ENCODE measurements at places on chromosomes 7 and 10.

DNA sequence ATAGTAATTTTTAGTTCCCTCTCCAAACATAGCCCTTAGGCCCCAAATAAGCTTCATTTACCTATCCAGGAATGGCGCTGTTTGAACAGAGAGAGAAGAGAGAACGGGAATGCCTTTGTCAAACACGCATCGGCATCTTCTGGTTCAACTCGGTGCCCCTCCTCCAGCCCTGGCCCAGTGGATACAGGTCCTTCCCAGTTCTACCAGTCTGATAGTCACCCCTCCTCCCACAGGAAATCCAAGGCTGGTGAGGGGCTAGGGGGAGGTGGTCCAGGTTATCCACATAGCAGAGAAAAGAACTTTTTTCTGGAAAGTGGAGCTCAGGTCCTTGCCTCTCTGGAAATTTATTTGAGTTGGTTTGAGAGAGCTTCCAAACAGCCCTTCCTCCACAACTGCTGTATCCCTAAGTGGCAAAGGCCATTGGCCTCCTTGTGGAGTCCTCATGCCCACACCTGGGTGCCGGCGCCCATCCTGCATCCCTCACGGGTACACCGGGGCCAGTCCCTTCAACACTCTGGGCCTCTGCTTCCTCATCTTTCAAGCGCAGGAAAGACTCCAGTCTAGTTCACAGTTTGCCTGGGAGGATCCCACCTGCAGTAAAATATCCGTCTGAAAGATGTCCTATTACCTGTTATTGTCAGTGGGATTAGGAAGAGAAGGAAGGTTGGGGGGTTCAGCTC lies 287.4 kb downstream of the CELF2 start:
- no peak for DNase-seq

DNA sequence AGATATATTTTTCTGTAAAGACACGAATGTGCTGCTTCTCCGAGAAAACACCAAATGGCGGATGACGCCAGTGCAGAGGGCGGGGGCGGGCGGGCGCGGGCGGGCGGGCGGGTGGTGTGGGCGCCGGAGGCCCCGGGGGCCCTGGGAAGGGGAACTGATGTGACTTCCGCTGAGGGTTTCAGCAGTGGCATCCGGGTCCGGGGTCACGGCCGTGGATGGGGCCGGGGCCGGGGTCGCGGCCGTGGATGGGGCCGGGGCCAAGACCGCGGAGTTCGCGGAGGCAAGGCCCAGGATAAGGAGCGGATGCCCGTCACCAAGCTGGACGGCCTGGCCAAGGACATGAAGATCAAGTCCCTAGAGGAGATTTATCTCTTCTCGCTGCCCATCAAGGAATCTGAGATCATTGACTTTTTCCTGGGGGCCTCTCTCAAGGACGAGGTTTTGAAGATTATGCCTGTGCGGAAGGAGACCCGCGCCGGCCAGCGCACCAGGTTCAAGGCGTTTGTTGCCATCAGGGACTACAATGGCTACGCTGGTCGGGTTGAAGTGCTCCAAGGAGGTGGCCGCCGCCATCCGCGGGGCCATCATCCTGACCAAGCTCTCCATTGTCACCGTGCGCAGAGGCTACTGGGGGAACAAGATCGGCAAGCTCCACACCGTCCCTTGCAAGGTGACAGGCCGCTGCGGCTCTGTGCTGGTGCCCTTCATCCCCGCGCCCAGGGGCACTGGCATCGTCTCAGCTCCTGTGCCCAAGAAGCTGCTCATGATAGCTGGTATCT lies 20.3 kb upstream of the IGF2BP3 start:
- DNase-seq, result no peak

DNA sequence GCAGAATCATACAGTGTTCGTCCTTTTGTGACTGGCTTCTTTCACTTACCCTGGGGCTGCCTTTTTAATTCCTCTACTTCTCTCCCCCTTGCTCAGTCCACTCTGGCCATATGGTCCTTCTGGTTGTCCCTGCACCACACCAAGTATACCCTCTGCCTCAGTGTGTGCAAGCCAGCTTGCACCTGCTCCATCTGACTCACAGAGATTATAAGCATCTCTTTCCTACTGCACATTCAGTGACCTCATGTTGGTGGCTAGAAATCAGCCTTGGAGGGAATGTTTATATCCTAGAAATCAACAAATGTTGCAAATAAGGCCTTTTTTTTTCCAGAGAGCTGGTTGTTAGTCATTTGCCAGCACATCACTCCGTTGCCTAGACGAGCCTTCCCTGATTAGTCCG lies 67.5 kb upstream of the C10orf90 start:
- DNase-seq, result no peak

DNA sequence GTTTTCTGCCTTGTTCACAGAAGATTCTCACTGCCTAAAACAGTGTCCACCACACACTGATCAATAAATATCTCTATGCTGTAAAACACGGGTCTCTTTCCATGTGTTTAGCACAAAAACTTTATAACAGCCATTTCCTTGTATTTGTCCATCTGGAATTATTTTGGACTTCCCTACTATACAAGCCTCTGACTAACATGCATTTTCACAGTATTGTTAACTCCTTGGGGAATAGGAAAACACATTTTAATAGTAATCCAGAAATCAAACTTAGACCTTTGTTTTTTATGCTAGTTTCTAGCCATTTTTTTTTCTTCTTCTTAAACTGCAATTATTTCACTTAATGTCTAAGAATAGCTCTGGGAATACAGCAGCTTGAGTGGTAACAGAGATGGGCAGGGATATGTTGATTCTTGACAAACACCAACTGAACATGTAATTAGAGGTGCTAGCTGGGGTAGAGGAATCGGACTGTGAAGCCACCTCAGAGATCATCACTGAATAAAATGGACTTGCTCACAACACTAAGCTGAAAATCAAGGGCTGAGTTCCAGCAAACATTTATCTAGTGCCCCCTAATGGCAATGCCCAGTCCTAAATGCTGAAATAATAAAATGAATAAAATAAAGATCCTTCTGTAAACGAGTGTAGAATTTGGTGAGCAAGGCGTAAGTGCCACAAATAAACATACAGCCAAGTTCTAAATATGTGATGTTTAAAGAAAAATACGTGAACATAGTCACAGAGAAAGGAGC lies 593.1 kb downstream of the SORCS1 start:
- no peak for DNase-seq

GRCh38 chr7:80231707-80232106 lies 97.1 kb downstream of the GNAI1 start:
- DNase-seq, result no peak

DNA sequence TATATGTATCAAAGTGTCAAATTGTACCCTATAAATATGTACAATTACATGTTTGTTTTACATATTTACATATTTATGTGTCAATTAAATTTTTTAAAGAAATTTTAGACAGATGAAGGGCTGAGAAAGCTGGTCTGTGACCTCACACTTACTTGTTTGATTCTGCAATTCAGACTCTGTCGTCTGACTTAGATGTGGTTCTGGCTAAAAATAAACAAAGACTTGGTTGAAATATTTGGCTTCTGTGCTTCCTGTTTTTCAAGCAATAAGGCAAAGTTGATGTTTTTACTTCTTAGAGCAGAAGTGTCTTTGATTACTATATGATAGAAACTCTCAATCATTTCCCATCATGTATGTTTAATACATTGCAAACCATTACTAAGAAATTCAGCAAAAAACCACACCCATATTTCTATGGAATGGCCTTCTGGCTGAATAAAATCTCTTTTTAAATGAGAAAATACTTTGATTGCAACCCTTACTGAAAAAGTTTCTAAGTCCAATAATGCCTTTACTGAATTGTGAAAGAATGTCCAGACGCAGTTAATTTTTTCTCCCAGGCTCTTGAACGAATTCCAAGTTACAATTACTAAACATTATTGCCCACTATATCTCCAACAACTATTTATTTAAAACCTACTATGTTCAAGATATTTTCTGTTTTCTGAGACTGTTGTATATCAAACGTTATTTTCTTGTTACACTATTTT lies 59.5 kb upstream of the PRKG1 start:
- no peak for DNase-seq

- DNase-seq, result no peak
Measured at GRCh38 chr10:36021096-36021495, 379.0 kb upstream of the FZD8 start.

DNA sequence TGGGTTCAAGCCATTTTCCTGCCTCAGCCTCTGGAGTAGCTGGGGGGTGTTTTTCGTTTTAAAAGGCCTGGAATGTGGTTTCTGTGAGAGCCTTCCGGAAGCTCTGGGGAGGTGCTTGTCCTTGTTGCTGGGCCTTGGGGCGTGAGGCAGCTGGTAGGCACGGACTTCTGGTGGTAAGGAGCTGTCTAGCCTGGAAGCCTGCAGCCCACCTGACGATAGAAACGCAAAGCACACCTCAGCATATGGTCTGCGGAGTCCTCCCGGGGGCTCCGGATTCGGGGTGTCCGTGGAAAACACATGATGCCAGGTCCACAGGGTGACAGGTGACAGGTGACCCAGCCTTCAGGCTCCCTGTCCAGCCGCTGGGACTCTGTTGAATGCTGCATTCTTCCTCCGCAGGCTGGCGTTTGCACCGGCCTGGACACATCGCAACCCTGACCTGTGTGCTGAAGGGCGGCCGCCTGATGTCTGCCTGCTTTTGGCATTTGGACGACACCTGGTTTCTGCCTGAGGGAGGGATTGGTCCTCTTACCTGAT lies 37.3 kb downstream of the INPP5A start:
- no peak for DNase-seq

- no peak for DNase-seq
Measured at GRCh38 chr10:78162853-78163252, 129.2 kb downstream of the RPS24 start.

- DNase-seq, result no peak
Measured at GRCh38 chr7:128030263-128030653, 979 bp downstream of the LRRC4 start.

DNA sequence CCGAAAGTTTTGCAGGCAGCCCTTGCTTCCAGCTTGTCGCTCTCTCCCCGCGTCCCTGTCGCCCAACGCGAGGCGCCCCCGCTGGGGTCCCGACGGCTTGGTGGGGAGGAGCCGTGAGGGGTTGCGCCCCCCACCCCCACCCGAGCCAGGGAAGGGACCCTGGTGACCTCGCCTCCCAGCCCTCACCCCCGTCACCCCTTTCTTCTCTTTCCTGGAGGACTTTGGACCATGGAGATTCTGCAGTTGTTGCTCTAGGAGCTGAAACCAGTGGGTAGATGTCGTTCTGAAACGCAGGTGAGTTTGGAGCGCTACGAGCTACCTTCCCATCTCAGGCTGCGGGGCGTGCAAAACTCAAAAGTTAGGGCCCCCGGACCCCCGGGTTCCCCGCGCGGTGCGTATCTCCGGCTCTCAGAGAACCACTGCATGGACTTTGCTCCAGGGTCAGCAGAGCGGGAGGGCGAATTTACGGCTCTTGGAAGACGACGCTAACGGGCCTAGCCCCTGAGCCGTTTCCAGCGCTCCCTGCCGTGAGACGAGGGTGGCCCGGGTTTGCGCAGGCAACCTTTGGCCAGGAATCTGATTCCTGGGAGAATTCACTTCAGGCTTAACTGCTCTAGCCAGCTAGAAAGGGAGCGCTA lies 684 bp upstream of the ATXN7L1 start:
- no peak for DNase-seq

- no peak for DNase-seq
Measured at GRCh38 chr7:129845972-129846327, 106.8 kb downstream of the UBE2H start.

- no peak for DNase-seq
Measured at GRCh38 chr7:47322731-47323130, 259.2 kb downstream of the TNS3 start.

Data from stimulated activated CD4-positive, alpha-beta T cell treated with anti-CD3 and anti-CD28 coated beads, Interleukin-2, amount 100 ng/mL, for 48 hours (primary cell).